ENCODE measurements at places on chromosomes 4 and X.

- DNase-seq: no peak
These were observed 9.8 kb upstream of the PCDH18 start for GRCh38 chr4:137541876-137542646.

DNA sequence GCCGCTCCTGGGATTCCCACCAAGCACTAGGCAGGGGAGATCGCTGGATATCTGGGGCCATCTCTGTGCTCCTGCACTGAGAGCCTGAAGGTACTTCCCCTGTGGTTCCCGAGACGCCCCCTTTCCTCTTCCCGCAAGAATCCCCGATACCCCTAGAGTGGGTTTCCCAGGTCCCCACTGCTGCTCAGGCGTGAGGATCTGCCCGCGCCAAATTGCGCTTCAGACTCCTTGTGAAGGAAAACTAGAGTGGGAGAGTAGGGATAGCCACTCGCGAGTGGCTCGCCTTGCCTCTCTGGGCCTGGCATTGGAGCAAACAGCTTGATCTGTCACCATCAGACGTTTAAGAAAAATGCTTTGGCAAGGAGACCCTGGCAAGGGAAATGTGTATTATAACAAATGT lies 1.5 kb downstream of the IL1RAPL2 start:
- no peak for DNase-seq

DNA sequence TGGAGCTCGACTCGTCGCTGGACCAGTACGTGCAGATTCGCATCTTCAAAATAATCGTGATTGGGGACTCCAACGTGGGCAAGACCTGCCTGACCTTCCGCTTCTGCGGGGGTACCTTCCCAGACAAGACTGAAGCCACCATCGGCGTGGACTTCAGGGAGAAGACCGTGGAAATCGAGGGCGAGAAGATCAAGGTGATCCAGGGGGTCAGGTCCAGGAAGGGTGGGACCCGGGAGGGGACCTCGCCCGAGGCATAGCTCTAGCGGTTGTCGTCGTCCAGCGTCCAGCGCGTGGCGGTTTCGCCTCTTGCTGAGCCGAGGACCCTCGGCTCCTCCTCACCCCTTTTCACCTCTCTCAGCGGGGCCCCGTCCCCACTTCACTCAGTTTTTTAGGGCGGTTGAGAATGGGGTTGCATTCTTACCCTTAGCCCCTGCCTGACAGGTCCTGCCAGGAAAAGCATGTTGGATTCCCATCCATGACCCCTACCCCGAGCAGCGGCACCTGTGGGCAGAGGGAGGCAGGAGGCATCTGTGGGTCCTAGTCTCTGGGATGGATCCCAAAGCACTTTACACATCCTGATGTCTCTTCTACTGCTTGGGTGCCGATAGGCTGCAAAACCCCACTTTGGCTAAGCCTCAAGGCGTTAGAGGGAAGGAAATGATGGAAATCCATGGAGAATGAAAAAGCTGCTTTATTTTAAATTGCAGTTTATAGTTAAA lies 524 bp downstream of the RAB33A start:
- DNase-seq: no peak

DNA sequence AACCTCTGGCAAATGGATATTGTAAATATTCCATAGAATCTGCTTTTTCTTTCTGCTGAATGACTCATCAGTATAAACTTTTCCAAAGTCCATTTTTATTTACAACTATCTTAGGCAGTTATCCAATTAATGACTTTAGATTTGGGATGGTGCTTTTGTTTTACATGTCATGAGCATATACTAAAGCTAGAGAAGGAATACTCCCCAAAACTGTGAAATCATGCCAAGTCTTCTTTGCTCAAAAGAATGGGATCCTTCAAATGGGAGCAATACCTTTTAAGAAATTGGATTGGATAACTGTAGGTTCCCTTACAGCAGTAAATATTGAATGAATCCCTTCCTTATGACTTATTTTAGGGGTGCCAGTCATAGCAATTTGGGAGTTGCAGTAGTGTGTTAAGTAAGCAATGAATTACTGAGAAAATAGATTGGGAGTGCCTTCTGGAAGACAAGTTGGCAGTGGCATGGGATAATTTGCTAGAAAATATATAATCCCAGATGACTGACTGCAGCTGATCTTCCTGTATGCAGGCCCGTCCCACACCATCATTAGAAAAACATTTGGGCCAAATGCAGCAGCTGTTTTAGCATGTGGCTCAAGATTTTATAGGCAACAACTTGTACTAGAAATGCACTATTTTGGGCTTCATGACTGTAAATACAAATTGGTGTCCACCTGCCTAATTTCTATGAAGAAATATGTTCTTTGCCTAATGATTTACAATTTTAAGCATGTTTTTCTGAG lies 2.8 kb downstream of the TMPRSS11D start:
- no peak for DNase-seq

- no peak for DNase-seq
These were observed 56.3 kb downstream of the PPEF2 start for GRCh38 chr4:75845992-75846391.

GRCh38 chr4:143281507-143282190 lies 55.0 kb upstream of the GAB1 start:
- no peak for DNase-seq

DNA sequence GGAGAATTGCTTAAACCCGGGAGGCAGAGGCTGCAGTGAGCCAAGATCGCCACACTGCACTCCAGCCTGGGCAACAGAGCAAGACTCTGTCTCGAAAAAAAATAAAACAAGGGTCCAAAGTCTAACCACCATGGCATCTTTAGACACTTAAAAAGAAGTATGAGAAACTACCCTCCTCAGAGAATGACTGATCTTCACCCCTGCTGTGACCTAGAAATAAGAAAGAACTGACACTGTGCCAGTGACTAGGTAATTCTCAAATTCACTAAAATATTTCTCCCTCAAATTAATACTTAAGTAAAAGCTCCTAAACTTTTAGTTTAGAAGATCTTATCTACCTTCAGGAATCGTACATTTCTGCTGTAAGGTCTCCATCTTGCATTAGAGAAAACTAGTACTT lies 80.3 kb downstream of the AFAP1 start:
- no peak for DNase-seq

DNA sequence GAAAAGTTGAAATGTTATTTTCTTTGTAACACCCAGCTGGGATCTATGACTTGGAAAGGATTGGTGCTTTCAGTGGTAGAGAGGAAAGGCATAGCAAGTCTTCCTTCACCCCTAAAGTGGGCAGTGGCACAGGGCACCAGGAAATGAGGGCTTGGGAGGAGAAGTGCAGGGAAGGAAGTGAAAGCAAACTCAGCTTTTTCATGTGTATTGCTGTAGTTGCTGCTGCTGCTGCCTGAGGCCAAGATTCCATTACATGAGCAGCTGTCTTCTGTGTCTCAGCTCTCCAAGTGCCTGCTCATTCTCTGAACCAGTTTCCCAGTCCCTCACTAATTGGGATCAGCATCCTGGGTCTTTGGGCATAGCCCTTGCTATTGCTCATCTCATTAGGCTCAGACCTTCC lies 2.6 kb downstream of the HCCS start:
- no peak for DNase-seq

DNA sequence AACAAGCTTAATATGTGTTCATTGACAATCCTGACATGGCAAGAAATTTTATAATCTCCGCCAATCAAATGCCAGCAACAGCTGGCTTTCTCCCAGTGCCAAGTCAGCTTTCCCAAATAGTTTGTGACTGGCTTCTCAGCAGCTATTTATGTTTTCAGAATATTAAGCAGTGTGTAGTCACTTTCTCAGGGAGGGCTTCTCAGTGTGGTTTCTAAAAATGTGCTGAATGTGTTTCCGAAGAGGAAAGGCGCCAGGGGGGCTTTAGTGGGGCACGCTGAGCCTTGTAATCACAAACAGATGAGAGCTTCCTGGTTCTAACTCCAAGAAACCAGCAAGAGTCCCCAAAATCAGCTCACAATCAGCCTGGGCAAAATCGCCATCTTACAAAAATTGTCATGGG lies 258.7 kb upstream of the CPEB2 start:
- no peak for DNase-seq

DNA sequence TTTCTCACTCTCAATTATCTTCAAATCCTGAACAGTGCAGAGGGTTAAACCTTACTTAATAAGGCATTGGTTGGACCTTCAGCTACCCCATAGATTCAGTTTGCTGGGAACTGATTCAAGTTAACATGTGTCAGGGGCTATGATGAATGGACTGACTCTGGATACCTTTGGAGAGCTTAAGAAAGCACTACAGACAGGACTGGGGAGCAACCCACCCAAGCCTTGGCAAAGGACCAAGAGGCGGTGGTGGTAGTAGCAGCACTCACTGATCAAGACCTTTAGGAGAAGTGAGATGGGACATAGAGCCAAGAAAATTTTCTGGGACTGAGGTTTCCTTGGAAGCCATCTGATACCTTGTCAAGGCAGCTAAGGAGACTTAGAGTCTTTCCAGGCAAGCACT lies 43.0 kb upstream of the TAPT1 start:
- DNase-seq: no peak

DNA sequence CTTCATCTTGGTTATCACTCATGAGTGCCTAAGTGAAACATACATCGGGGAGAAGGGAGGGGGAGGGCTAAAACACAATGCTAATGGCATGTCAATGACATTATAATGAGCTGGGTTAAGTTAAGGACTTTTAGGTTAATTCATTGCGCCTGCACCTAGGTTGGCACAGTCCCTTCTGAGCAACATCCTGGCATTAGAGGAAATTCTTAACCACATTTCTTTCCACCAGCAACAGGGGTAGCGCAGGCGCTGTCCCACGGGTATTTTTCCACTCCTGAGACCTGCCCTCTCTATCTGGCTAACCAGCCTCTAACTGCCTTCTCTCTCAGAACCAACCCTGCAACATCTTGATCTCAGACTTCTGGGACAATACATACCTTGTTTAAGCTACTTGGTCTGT lies 39.0 kb upstream of the PROM1 start:
- DNase-seq: no peak

DNA sequence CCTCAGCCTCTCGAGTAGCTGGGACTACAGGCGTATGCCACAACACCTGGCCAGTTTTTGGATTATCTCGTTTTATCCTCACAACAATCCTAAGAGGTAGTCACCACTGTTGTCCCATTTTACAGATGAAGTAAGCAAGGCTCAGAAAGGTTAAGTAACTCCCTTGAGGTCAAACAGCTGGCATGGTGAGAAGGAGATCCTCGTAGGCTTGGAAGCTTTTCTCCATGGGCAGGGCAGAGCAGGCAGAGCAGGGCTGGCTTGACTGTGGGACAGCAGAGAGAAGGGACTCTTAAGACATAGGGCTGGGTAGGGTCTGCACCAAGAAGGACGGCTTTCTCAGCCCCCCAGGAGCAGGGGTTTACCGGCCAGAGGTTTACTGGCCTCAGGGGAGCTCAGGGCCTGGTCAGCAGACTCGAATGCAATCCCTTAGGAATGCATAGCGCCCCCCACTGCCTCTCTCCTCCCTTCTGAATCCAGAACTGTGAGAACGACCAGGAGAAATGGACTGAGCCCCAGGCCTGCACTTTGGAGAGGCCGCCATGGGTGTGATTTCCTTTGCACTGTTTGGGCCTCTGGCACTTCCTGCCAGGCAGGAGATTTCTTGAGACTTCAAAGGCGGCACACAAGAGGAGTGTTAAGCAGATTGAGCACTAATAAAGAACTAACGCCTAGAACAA lies 14.0 kb upstream of the CDKN2AIP start:
- DNase-seq: no peak

- DNase-seq: no peak
These were observed 25.1 kb downstream of the DHX15 start for GRCh38 chr4:24559032-24559821.

DNA sequence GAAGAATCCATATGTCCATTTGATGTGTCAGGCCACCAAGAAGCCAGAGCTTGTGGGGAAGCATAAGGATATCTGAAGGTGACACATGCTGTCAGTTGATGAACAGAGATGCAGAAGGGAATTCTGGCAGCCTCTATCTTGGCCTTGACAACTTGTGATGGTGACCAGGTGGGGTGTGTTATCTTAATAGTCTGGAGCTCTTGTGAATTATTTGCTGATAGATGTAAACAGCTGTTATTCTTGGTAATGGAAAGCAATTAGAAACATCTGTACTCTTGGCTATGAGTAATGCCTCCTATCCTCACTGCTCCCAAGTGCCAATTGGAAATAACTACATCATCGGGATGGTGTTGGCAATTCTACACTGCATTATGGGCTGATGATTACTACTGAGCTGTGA lies 51.9 kb downstream of the NAA11 start:
- DNase-seq: no peak

DNA sequence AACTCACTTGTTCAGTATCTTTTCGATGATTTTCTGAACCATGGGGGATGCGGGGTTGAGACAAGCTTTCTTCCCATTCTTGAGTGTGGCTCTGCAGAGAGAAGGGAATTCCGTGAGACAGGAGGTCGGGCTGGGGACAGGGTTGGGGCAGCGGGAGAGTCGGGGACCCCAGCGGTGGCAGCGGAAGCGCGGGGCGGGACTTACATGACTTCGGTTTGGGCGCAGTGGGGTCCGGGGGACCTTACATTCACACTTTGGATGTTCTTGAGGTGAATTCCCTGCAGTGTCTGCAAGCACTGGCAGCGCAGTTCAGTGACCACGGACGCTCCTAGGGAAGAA lies 434 bp downstream of the CXCL3 start:
- DNase-seq: no peak
